ENCODE measurements at places on chromosomes 3 and 15. TPM values are rescaled to one million over a fixed set of nuclear protein-coding genes. Genes with fewer than 3 reads are reported as not detected.

Gene CISH
- 5.1 TPM for total RNA-seq

Gene KLF15
- total RNA-seq: 52.7 TPM

Gene AHSG
- not detected for total RNA-seq

Gene IMP3
- total RNA-seq: 125 TPM

Gene LRRC31
- 0.91 TPM for total RNA-seq

Gene MST1R
- 1.5 TPM for total RNA-seq

- H3K36me3 ChIP-seq: peaks cover 3% of the 10 kb centered on the region
- no peak for DNase-seq
- H3K4me1 ChIP-seq: no peaks in the 10 kb centered on the region
These were observed 39.6 kb downstream of the RAB11A start for GRCh38 chr15:65908876-65909275.

GRCh38 chr3:159685801-159686200, 302.8 kb upstream of the IL12A start:
- no peaks in the 10 kb centered on the region for H3K27me3 ChIP-seq
- no peaks in the 10 kb centered on the region for H3K4me1 ChIP-seq
- no peak overlapping the region for H3K4me3 ChIP-seq
- no peak for DNase-seq
- no peak overlapping the region for H3K27ac ChIP-seq

GRCh38 chr3:3737531-3737930, 61.7 kb upstream of the LRRN1 start:
- H3K36me3 ChIP-seq: no peaks in the 10 kb centered on the region
- H3K4me3 ChIP-seq: no peak overlapping the region
- no peaks in the 10 kb centered on the region for H3K27me3 ChIP-seq
- no peak overlapping the region for H3K27ac ChIP-seq

DNA sequence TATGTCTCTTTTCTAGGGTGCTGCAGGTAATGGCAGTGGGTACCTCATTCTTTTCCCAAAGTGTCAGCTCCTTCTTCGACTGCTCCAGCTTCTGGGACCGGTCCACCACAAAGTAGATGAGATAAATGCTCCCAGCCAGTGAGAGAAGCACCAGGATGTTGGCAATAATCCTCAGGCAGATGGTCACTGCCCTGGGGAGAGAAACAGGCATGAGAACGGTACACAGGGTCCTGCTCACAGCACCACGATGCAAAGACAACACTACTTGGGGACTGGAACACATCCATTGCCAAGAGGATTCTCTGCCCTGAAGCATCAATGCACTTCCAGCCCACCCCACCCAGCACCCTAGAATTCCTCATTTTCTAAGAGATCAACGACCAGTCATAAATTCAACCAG, 22.4 kb downstream of the TMC3 start:
- H3K36me3 ChIP-seq: no peaks in the 10 kb centered on the region
- H3K27ac ChIP-seq: no peak overlapping the region
- no peaks in the 10 kb centered on the region for H3K4me1 ChIP-seq
- H3K27me3 ChIP-seq: no peaks in the 10 kb centered on the region

- H3K4me3 ChIP-seq: no peak overlapping the region
- H3K27me3 ChIP-seq: no peaks in the 10 kb centered on the region
These were observed 30.0 kb downstream of the CHD2 start for GRCh38 chr15:92930054-92930621.

- no peaks in the 10 kb centered on the region for H3K4me1 ChIP-seq
- no peak overlapping the region for H3K4me3 ChIP-seq
- no peak overlapping the region for H3K27ac ChIP-seq
- no peaks in the 10 kb centered on the region for H3K36me3 ChIP-seq
- no peaks in the 10 kb centered on the region for H3K27me3 ChIP-seq
- DNase-seq: no peak
These were observed 42.1 kb downstream of the IQCH start for GRCh38 chr15:67296684-67297083.

DNA sequence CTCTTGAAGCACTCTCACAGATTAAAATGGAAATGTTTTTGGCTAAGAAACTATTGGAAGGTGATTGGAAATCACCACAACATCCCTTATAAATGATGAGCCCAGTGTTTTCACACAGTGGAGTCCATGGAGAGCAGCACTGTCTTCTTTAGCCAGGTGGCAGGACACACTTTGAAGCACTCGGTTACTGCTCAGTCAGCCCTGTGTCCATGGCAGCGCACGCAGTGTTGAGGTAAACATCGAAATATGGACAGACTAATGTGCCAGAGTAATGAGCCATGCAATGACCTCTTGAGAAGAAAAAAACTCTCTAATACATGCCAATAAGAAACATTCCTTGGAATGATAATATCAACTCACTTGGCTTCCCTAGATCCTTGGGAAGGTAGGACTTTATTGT, 66.6 kb downstream of the TGFBR2 start:
- H3K27ac ChIP-seq: no peak overlapping the region
- DNase-seq: no peak
- H3K4me3 ChIP-seq: no peak overlapping the region
- H3K4me1 ChIP-seq: no peaks in the 10 kb centered on the region

DNA sequence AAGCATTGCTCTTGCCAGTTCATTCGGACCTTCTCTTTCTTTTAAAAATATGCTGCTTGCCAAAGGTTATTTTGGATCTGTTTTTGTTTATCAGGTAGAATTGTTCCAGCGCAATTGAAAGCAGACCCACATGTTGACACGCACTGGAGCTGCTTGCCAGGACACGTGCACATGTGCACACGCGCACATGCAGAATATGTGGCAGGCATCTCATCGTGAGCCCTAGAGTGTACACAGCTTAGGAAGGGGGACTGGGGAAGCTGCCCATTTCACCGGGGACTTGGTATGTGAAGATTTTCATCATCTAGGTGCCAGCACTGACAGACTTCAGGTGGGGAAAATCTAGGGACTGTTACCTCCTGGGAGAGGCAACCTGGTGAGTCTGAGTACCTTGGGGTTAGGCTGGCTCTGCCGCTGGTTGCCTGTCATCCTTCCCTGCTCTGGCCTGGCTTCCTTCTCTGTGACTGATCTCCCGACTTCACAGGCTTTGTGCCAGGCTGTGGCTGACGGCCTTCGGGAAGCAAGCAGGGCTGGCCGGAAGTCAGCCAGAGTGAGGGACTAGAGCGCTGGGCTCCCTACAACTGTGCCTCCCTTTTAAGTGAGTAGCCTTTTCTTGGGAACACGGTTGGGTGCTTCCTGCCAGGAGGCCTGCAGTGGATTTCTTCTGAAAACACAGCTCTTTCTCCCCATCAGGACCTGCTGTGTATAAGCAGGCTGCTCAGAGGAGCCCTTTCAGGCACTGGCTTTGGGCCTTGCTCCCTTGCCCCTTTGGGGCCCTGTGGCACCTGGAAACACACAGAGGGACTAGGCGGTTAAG, 129.3 kb downstream of the EEFSEC start:
- no peak overlapping the region for H3K4me3 ChIP-seq
- H3K27me3 ChIP-seq: no peaks in the 10 kb centered on the region
- H3K36me3 ChIP-seq: no peaks in the 10 kb centered on the region

GRCh38 chr3:156171281-156172267, 51.2 kb downstream of the KCNAB1 start:
- no peak overlapping the region for H3K27ac ChIP-seq
- H3K27me3 ChIP-seq: no peaks in the 10 kb centered on the region
- H3K4me3 ChIP-seq: no peak overlapping the region
- H3K36me3 ChIP-seq: no peaks in the 10 kb centered on the region
- no peak for DNase-seq
- H3K4me1 ChIP-seq: no peaks in the 10 kb centered on the region

Measured in prostate gland (tissue), 2 donors.